ENCODE measurements at places on chromosomes 7 and 10. TPM values are rescaled to one million over a fixed set of nuclear protein-coding genes. Genes with fewer than 3 reads are reported as not detected.
A peak's percentile ranks its signal among the peaks of the same experiment; 100 is the strongest.

Gene ACBD5
- 27.0 TPM for total RNA-seq

Gene KAT6B
- 24.8 TPM for total RNA-seq

DNA sequence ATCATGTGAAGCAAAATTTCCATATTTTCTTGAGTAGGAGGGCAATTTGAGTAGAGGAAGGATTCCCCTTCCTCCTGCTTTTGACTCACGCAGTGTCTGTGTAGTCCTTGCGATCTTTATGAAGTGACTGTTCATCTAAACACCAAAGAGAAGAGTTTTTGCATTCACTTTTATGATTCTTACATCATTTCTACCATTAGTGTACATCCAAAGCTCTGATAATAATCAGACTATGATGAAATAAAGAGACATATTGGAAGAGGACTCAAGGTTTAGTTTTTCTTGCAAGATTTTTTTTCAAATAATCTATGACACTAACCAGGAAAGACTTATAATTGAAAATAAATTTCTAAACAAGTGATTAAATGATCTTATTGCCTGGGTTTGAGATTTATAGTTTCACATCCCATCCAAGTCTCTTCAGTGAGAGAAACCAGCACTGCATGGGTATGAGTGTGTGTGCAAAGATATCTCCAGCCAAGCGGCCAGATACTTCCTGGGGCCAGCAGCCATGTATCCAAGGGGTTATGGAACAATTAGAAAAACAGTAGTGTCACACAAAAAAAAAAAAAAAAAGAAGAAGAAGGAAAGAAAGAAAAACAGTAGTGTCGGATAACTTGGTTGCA lies 2.0 kb upstream of the ACTA2 start:
- no peaks in the 10 kb centered on the region for H3K36me3 ChIP-seq
- H3K27me3 ChIP-seq: no peaks in the 10 kb centered on the region
- DNase-seq: no peak
- no peak overlapping the region for H3K4me3 ChIP-seq
- H3K27ac ChIP-seq: no peak overlapping the region

- no peak overlapping the region for H3K4me3 ChIP-seq
- H3K4me1 ChIP-seq: peaks cover 83% of the 10 kb centered on the region
- DNase-seq: no peak
- H3K27me3 ChIP-seq: no peaks in the 10 kb centered on the region
- H3K27ac ChIP-seq: peak overlapping the region; percentile 55
Measured at GRCh38 chr10:95264227-95265051, 26.4 kb downstream of the PDLIM1 start.

- H3K36me3 ChIP-seq: no peaks in the 10 kb centered on the region
- H3K4me3 ChIP-seq: no peak overlapping the region
- no peaks in the 10 kb centered on the region for H3K4me1 ChIP-seq
- H3K27ac ChIP-seq: no peak overlapping the region
- no peak for DNase-seq
Measured at GRCh38 chr10:57202356-57202755, 841.3 kb upstream of the ZWINT start.

- H3K4me3 ChIP-seq: no peak overlapping the region
- DNase-seq: no peak
- no peaks in the 10 kb centered on the region for H3K27me3 ChIP-seq
- H3K4me1 ChIP-seq: no peaks in the 10 kb centered on the region
- H3K27ac ChIP-seq: no peak overlapping the region
Measured at GRCh38 chr7:69860486-69860885, 262.2 kb downstream of the AUTS2 start.

GRCh38 chr7:88480896-88481295 lies 174.2 kb upstream of the STEAP4 start:
- H3K36me3 ChIP-seq: no peaks in the 10 kb centered on the region
- H3K27ac ChIP-seq: no peak overlapping the region
- no peaks in the 10 kb centered on the region for H3K4me1 ChIP-seq

Gene PKD1L1
- not detected for total RNA-seq

- no peaks in the 10 kb centered on the region for H3K36me3 ChIP-seq
- peaks cover 7% of the 10 kb centered on the region for H3K4me1 ChIP-seq
- H3K27me3 ChIP-seq: no peaks in the 10 kb centered on the region
- H3K27ac ChIP-seq: no peak overlapping the region
- no peak overlapping the region for H3K4me3 ChIP-seq
- DNase-seq: no peak
Measured at GRCh38 chr7:50962962-50963374, 180.3 kb upstream of the GRB10 start.

- peaks cover 27% of the 10 kb centered on the region for H3K4me1 ChIP-seq
- H3K4me3 ChIP-seq: no peak overlapping the region
- no peak overlapping the region for H3K27ac ChIP-seq
- H3K36me3 ChIP-seq: no peaks in the 10 kb centered on the region
- DNase-seq: no peak
- H3K27me3 ChIP-seq: no peaks in the 10 kb centered on the region
Measured at GRCh38 chr10:121288011-121288410, 310.2 kb downstream of the FGFR2 start.

DNA sequence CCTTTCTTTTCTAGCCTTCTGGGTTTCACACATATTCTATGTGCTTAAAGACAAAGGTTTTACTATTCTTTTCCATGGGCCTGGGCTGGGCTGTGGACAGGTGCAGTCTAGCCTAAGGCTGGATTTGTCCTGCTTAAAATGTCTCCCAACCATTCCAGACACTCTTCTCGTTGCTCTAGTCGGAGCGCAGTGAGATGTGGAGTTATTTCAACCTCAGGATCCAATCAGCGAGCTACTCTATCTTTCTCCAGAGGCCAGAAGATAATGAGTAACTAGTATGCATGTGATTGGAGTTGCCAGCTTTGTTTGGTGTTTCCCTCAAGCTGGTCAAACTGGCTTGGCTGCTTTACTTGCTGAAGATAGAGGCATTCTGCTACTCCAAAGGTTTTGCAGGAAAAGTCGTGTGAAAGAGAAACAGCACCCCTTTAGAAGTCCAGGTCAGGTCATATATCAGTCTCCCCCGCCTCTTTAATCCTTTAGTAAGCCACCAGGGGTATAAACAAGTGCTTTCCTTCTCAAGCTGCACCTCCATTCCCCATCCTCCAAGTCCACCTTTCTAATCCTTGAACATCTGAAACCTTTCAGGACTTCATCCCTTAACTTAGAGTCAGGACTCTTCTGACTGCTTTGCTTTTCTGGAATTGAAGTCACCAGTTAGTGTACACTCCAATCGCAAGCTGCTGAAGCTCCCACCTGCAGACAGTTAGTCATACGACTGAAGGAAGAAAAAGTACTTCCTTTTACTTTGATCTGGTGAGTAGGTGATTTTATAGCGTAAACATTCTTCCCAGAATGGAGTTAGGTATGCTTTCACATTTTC lies 78.8 kb downstream of the DNMBP start:
- peak overlapping the region; percentile 69 for H3K27ac ChIP-seq
- no peaks in the 10 kb centered on the region for H3K36me3 ChIP-seq
- no peaks in the 10 kb centered on the region for H3K27me3 ChIP-seq
- DNase-seq: no peak

- H3K36me3 ChIP-seq: no peaks in the 10 kb centered on the region
- H3K27me3 ChIP-seq: no peaks in the 10 kb centered on the region
- peaks cover 5% of the 10 kb centered on the region for H3K4me1 ChIP-seq
- no peak for DNase-seq
Measured at GRCh38 chr10:43681220-43681619, 32.5 kb upstream of the ZNF32 start.

Gene COMTD1
- 110 TPM for total RNA-seq

GRCh38 chr7:149224352-149224751 lies 15.1 kb upstream of the ZNF212 start:
- H3K36me3 ChIP-seq: peaks cover 72% of the 10 kb centered on the region
- no peak overlapping the region for H3K4me3 ChIP-seq
- no peaks in the 10 kb centered on the region for H3K27me3 ChIP-seq
- DNase-seq: no peak
- no peak overlapping the region for H3K27ac ChIP-seq

GRCh38 chr10:104540181-104540580 lies 100.9 kb upstream of the SORCS3 start:
- no peaks in the 10 kb centered on the region for H3K36me3 ChIP-seq
- H3K4me1 ChIP-seq: no peaks in the 10 kb centered on the region
- no peaks in the 10 kb centered on the region for H3K27me3 ChIP-seq
- DNase-seq: no peak
- H3K4me3 ChIP-seq: no peak overlapping the region

DNA sequence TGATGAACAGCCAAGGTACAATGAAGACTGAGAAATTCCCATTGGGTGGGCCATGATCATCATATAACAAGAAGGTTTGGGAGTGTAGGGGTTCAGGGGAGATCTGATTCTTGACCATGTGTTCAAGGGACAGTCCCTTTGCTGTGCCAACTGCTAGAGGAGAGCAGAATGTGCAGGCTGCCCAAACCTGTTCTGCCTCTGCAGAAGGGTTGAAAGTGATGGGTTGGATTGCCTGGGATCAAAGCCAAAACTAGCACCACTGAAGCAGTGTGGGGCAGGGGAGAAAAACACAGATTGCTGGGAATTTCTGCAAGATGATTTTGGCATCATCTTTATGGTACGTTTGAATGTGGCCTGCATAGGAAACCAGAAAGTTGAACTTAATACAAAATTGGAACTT lies 303.9 kb downstream of the OTUD1 start:
- no peak overlapping the region for H3K27ac ChIP-seq
- H3K4me3 ChIP-seq: no peak overlapping the region
- no peaks in the 10 kb centered on the region for H3K4me1 ChIP-seq
- H3K36me3 ChIP-seq: no peaks in the 10 kb centered on the region
- no peak for DNase-seq

Data from esophagus squamous epithelium (tissue), 5 donors.